T-helper 17 cell (primary cell): ENCODE measurements at places on chromosomes 16 and 17.

DNA sequence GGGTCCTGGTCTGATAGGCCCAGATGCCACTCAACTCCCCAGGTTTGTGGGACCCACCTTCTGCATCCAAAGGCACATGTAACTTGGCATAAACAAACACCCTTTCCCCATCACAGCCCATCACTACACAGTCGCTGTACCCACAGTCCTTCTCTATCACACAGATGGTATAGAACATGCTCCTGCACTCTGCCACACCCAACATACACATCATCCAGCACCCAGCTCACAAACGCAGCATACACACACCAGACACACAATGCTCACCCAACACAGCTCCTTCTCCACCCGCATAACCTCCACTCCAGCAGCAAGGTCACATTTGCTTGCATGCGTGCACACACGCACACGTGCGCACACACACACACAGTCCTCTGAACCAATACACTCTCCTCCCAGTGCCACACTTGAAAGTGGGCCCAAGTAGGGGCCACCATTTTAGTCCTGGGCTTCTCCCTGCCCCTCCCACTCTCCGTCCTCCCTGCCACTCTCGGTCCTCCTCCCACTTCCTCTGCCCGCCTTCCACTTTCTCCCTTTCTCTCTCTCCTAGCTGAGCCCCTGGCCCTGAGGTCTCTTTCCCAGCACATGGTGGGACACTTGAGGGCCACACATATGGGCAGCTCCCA, 8.5 kb upstream of the TMEM92 start:
- no peak for DNase-seq

DNA sequence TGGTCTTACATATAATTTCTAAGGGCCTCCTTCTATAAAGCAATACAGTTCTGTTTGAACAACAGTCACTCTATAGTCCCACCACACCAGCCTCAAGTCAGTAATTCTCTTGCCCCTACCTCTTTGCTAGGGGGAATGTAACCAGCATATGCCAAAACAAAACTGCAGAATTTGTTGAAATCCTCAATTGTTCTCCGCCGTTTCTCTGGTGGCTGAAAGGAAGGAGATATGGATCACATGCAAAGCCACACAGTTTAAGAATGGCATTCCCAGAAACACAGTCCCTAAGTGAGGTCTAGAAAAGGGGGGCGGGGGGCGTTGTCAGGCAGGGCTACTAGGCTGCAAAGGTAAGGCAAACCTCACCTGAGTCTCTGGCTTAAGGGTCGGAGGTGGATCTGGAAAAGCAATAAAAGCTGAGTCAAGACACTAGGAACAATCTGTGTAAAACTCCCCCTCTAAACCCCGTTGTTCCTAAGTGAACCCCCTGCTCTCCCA, 1.9 kb downstream of the PHF23 start:
- no peak for DNase-seq

DNA sequence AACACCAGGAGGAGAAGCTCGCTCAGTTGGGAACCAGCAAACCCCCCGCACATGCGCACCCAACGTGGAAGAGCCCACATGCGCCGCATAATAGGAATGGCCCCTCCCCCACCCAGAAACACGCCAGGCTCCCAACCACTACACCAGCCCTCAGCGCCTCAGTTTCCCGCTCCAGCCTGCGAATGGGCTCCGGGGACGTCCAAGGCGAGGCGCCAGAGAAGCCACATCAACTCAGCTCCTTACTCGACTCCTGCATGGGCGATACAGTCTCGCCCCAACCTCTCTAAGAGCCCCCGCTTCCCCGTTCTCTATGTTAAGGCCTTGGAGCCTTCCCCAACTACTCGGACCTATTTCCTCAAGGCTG, 504 bp downstream of the SRSF1 start:
- DNase-seq = peak; percentile 38

- DNase-seq = no peak
Observed at GRCh38 chr16:64061621-64062020, 1060.2 kb downstream of the CDH11 start.

GRCh38 chr17:56489980-56490379, 103.5 kb upstream of the NOG start:
- no peak for DNase-seq

- DNase-seq = peak; percentile 61
Observed at GRCh38 chr17:41811549-41812380, at the start of gene P3H4. P3H4 (minus strand) TSS chr17:41811949; CDS start chr17:41811915, 34 bp downstream.

- no peak for DNase-seq
Observed at GRCh38 chr17:9240659-9241370, 219.5 kb downstream of the NTN1 start.

DNA sequence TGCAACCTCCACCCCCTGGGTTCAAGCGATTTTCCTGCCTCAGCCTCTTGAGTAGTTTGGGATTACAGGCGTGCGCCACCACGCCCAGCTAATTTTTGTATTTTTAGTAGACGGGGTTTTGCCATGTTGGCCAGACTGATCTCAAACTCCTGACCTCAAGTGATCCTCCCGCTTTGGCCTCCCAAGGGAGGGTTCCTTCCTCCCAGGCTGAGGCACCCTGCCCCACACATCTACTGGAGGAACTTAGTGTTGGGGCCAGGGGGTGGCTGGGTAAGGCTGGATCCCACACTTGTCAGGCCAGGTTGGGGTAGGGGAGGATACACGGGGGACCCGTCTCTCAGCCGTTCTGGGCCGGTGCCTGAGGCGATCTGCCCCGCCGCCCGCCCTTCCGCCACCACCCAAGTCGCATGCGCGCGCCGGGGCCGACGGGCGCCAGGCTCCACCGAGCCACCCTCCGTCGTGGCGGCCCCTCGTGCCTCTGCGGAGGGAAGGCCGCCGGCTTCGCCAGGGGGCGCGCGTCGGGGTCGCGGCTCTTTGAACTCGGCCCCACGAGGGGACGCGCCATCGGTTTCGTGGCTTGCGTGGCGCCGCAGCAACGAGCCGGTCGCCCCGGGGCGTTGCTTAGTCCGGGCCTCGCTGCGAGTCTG, 15.9 kb downstream of the GRB7 start:
- DNase-seq = peak; percentile 69

DNA sequence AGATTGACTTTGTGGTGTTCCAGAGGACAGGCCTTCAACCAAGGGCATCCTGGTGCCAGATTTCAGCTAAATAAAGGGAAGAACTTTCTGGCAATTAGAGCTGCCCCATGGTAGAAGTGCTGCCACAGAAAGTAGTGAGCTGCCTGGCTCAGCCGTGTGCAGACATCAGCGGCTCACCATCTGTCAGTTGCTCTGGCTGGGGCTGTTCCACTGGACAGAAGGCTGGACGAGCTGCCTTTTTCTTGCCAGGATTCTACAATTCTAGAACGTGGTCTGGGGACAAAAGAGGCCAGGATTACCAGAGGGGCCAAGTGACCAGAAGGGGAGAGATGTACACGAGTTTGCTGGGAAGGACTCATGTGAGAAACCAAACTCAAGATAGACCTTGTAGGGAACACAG, 107.0 kb upstream of the RPL38 start:
- DNase-seq = no peak

- DNase-seq = no peak
Observed at GRCh38 chr16:87984632-87985267, 33.5 kb downstream of the BANP start.

GRCh38 chr16:28179354-28179753, 32.4 kb downstream of the XPO6 start:
- DNase-seq = no peak

DNA sequence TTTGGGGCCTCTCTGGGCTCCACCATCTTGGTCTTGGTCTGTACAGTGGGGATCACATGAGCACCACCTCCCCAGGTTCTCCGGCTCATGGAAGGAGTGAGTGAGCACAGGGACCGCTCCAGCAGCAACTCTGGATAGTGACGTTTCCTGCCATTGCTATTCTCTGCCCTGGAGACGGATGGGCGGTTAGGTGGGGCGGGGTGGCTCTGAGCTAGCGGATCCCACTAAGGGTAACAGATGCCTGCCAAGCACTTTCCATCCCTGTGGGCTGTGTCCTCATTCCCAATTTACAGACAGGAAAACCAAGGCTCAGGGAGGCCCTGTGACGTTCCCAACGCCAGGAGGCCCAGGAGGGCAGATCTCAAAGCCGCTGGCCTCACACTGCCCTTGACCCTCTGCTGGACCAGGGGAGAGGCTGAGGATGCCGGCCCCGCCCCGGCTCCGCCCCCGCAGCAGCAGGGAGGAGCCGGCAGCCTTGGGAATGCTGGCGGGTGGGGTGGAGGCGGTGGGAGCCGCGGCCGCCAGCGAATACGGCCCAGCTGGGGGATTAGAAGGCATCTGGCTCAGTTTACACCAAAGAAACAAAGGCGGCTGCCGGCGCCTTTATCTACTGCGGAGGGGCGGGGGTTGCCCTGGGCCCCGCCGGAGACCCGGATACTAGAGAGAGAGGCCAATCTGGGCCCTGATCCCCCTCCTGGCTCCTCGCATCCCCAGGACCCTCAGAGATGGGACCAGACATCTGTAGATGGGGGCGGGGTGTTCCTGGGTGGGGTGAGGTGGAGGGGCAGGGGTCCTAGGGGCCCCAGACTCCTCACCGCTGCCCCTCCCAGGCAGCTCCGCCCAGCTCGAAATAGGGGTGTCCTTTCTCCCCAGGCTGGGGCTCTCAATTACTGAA, 122.3 kb upstream of the CIBAR2 start:
- DNase-seq = no peak

- DNase-seq = no peak
Observed at GRCh38 chr17:30556374-30557332, 79.4 kb downstream of the GOSR1 start.

- DNase-seq = no peak
Observed at GRCh38 chr17:292531-293382, 59.9 kb downstream of the RPH3AL start.

- DNase-seq = peak; percentile 60
Observed at GRCh38 chr16:4415538-4416199, 727 bp downstream of the CORO7 start.
